ENCODE measurements at places on chromosomes 3 and 15. TPM values are rescaled to one million over a fixed set of nuclear protein-coding genes. Genes with fewer than 3 reads are reported as not detected.
A peak's percentile ranks its signal among the peaks of the same experiment; 100 is the strongest.

Gene KLF15
- 19.3 TPM for total RNA-seq

Gene CCNB2
- 99.2 TPM for total RNA-seq

Gene DCLK3
- 0.07 TPM for total RNA-seq

Gene NPTN
- 51.0 TPM for total RNA-seq

Gene RAB6B
- total RNA-seq, result 15.5 TPM

Gene CERS3
- 0.26 TPM for total RNA-seq

Gene ERC2
- 12.2 TPM for total RNA-seq

Gene MNS1
- 9.6 TPM for total RNA-seq

Gene COL6A6
- not detected for total RNA-seq

GRCh38 chr15:72285402-72285801 is 13.0 kb upstream of the PARP6 start:
- H3K4me3 ChIP-seq, result no peak overlapping the region
- H3K36me3 ChIP-seq, result no peaks in the 10 kb centered on the region
- no peak overlapping the region for H3K27ac ChIP-seq
- no peak for DNase-seq
- H3K4me1 ChIP-seq, result no peaks in the 10 kb centered on the region
- H3K27me3 ChIP-seq, result no peaks in the 10 kb centered on the region

- no peak for DNase-seq
- H3K36me3 ChIP-seq, result no peaks in the 10 kb centered on the region
- peaks cover 11% of the 10 kb centered on the region for H3K4me1 ChIP-seq
- no peak overlapping the region for H3K27ac ChIP-seq
Observed at GRCh38 chr15:31435912-31436628, 109.4 kb downstream of the KLF13 start.

DNA sequence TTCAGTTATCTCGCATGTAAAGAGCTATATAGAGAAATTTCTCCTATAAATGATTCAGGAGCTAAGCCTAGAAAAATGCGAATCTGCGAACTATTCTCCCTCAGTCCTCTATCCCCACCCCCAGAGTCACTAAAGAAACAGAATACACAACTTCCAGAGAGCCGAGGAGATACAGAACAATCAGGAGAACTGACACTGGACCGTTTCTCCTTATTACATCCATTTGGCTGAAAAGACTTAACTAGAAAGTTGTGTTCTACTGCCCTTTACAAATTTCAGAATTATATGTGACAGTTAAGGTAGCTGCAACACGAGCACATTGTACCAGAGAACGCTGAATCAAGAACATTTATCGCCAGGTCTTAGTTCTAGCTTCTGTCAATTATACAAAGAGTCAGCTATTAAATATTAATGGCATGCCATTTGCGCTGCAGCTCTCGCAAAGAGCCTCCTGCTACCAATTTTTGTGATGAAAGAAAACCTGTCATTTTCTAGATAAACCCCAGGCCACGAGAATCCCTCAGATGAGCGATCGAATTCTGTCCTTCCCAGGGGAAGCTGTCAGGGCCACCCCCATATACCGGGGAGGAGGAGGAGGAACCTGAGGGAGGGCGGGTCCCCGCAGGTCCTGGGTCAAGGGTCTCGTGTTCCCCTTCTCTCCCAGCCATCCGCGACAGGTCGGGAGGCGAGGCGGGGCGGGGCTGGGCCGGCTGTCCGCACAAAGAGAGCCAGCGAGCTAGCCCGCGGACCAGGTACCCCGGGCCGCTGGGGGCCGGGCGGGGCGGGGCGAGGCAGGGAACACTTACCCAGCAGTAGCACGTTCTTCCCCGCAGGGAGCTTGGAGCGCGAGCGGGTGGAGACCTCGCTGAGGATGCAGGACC is 878 bp downstream of the DYNC1LI1 start:
- DNase-seq, result peak; percentile 50
- peak overlapping the region; percentile 90 for H3K27ac ChIP-seq
- H3K4me3 ChIP-seq, result peak overlapping the region; percentile 95
- H3K36me3 ChIP-seq, result peaks cover 3% of the 10 kb centered on the region

DNA sequence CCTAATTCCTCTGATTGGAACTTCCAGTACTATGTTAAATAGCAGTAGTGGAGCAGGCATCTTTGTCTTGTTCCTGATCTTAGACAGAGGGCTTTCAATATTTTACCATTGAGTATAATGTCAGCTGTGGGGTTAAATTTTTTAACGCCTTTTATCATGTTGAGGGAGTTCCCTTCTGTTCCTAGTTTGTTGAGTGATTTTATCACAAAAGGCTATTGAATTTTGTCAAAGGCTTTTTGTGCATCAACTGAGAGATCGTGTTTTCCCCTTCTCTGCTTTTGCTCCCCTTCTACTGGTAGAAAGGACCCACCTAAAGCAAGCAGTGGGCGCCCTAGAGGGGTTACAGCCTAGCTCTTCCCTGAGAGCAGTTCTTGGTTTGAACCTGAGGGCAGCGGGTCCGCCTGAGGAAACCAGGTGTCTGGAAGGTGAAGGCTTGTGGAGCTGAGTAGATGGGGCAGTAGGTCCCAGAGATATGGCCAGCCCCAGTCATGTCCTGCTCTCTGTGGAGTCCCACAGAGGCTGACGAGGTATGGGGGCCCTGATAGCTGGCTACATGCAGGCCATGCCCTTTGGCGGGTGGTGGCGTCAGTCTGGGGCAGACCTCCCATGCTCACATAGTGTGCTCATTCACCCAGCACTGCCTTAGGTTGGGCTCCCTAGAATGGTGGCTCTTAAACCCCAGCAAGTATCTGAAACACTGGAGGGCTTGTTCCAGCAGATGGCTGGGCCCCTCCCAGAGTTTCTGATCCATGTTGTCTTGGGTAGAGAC is 11.3 kb downstream of the HDAC11 start:
- H3K27me3 ChIP-seq, result no peaks in the 10 kb centered on the region
- H3K36me3 ChIP-seq, result peaks cover 4% of the 10 kb centered on the region
- H3K4me3 ChIP-seq, result no peak overlapping the region
- no peak overlapping the region for H3K27ac ChIP-seq

GRCh38 chr3:185528532-185528931 is 23.9 kb downstream of the LIPH start:
- H3K27me3 ChIP-seq, result peaks cover 19% of the 10 kb centered on the region
- DNase-seq, result no peak
- H3K36me3 ChIP-seq, result no peaks in the 10 kb centered on the region
- H3K27ac ChIP-seq, result no peak overlapping the region

GRCh38 chr3:178551916-178552321 is 15.7 kb downstream of the KCNMB2 start:
- DNase-seq, result no peak
- no peak overlapping the region for H3K27ac ChIP-seq
- H3K27me3 ChIP-seq, result no peaks in the 10 kb centered on the region
- no peaks in the 10 kb centered on the region for H3K36me3 ChIP-seq
- no peak overlapping the region for H3K4me3 ChIP-seq

DNA sequence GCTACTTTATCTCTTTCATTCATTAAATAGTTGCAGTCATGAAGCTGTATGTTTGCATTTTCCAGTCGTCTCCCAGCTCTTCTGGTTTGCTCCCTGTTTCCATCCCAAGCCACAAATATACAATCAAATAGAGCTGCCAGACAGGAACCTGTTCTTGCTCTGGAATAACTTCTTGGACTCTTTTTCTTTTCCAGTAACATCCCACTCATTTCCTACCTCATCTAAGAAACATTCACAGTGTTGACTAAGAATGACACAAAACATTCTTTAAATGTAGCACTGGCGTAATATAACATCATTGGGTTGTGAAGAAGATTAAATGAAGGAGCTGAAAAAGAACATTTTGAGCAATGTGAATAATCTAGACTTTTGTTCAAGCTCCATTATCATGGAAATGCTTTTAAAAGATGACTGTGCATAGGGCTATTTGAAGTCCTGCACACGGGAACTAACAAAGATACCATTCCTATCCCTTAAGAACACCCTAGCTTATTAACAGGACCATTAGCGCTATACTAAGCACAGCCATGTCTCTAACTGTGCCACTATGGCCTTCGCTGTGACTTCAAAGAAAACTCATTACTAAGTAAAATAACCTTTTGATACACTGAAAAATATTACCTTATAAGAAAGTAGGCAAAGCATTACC is 574.0 kb downstream of the NAALADL2 start:
- no peaks in the 10 kb centered on the region for H3K36me3 ChIP-seq
- H3K27me3 ChIP-seq, result no peaks in the 10 kb centered on the region
- peaks cover 23% of the 10 kb centered on the region for H3K4me1 ChIP-seq
- no peak overlapping the region for H3K27ac ChIP-seq

DNA sequence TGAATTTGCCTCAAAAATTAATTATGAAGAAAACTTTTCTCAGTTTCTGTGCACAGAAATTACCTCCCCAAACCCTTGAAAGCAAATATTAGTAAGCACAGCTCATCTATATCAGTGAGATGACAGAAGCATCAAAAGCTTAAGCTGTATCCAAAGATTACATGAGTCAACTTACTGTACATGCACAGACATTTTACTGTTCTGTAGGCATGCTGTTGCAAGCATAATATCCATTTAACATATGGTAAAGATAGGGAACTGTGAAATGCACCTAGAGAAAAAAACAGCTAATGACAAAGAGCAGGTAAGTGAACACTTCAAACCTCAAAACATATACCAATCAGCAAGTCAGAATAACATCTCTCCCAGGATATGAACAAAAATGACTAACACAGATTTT is 20.9 kb downstream of the SHOX2 start:
- peaks cover 86% of the 10 kb centered on the region for H3K27me3 ChIP-seq
- H3K27ac ChIP-seq, result no peak overlapping the region
- H3K36me3 ChIP-seq, result no peaks in the 10 kb centered on the region
- DNase-seq, result no peak
- no peaks in the 10 kb centered on the region for H3K4me1 ChIP-seq

DNA sequence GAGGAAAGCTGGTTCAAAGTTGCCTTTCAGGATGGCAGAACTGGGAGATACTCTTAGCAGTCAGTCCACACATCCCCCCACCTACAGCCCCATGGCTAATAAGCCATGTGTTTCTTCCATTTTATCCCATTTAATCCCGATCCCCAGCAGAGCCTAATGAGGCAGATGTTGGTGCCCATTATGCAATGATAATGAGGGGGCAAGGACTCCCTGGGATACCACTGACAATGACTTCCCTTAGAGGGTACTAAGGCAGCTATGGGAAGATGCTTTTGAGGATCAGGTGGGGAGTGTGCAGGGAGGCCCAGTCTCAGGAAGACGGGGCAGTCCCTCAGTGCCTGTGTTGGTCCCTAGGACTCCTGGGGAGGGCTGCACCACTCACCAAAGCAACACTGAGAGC is 43.8 kb upstream of the TBC1D21 start:
- H3K27ac ChIP-seq, result no peak overlapping the region
- no peak for DNase-seq
- H3K27me3 ChIP-seq, result peaks cover 69% of the 10 kb centered on the region
- H3K4me1 ChIP-seq, result no peaks in the 10 kb centered on the region

- H3K4me1 ChIP-seq, result peaks cover 5% of the 10 kb centered on the region
- DNase-seq, result no peak
- no peaks in the 10 kb centered on the region for H3K36me3 ChIP-seq
- H3K4me3 ChIP-seq, result no peak overlapping the region
- no peaks in the 10 kb centered on the region for H3K27me3 ChIP-seq
Observed at GRCh38 chr15:49827311-49827710, 206.5 kb downstream of the DTWD1 start.

- peak overlapping the region; percentile 59 for H3K27ac ChIP-seq
- no peaks in the 10 kb centered on the region for H3K27me3 ChIP-seq
- no peak overlapping the region for H3K4me3 ChIP-seq
- peaks cover 45% of the 10 kb centered on the region for H3K36me3 ChIP-seq
- peaks cover 17% of the 10 kb centered on the region for H3K4me1 ChIP-seq
Observed at GRCh38 chr3:62007036-62007435, 366.3 kb downstream of the FEZF2 start.

DNA sequence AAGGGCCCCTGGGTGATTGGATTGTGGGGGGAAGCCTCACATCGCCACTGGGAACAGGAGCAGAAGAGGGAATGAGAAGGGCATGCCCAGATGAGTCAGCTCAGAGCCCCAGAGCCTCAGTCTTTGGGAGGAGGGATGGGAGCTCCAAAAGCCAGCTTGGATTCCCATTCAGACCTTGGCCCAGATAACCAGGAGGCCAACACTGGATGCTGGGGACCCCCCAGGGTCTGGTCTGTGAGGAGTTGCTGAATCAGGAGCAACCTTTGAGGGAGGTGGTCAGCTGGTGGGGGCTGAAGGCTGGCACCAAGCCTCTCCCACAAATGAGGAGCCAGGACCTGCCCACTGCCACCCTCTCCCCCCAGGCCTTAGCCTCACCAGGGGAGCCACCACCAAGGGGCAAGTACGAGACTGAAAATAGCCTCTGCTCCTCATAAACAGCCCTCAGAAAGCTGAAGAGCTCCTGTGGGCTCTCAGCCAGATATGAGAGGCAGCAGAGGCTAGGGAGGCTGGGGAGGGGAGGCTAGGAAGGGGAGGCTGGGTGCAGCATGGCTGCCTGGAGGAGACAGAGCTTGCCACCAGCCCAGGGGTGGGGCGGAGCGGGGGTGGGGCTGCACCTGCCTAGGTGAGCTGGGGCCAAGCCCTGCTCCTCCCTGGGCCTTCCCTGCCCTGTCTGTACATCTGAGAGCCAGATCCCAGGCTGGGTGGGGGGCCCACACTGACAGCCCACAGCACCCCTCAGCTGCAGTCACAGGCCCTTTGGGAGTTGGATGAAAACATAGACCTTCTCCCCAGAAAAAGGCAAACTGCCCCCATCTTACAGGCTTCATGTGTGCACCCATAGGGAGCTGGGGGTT is 99.8 kb downstream of the SEC22A start:
- H3K36me3 ChIP-seq, result no peaks in the 10 kb centered on the region
- H3K27me3 ChIP-seq, result no peaks in the 10 kb centered on the region
- H3K4me3 ChIP-seq, result no peak overlapping the region
- H3K27ac ChIP-seq, result no peak overlapping the region

- no peak overlapping the region for H3K4me3 ChIP-seq
- no peak for DNase-seq
- no peaks in the 10 kb centered on the region for H3K27me3 ChIP-seq
- H3K27ac ChIP-seq, result no peak overlapping the region
- no peaks in the 10 kb centered on the region for H3K4me1 ChIP-seq
Observed at GRCh38 chr3:152076148-152076547, 192.6 kb upstream of the MBNL1 start.

GRCh38 chr3:193996641-193997089 is 139.3 kb upstream of the HES1 start:
- no peak overlapping the region for H3K4me3 ChIP-seq
- H3K27me3 ChIP-seq, result peaks cover 37% of the 10 kb centered on the region
- no peak for DNase-seq
- peaks cover 34% of the 10 kb centered on the region for H3K4me1 ChIP-seq
- no peak overlapping the region for H3K27ac ChIP-seq
- no peaks in the 10 kb centered on the region for H3K36me3 ChIP-seq

- no peak for DNase-seq
- H3K4me1 ChIP-seq, result peaks cover 12% of the 10 kb centered on the region
- H3K36me3 ChIP-seq, result no peaks in the 10 kb centered on the region
Observed at GRCh38 chr3:58006661-58007060, 1.6 kb upstream of the FLNB start.

DNA sequence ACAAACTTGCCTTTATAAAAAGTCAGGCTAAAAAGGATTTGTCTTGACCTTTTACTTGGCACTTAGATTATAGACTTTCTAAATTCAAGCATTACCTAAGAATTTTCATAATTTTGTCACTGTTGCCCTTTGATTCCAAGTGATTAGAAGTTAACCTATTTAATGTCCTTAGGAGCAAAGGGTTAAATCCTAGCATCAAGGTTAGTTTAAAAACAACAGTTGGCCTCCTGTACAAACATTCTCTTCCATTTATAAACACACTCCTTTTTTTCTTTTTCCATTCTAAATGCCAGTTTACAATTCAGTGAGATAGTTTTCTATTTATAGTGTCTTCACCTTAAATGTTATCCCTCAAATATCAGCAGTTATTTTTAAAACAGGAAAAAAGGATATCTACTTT is 18.4 kb upstream of the SPPL2A start:
- H3K27me3 ChIP-seq, result peaks cover 17% of the 10 kb centered on the region
- H3K27ac ChIP-seq, result no peak overlapping the region
- H3K4me1 ChIP-seq, result no peaks in the 10 kb centered on the region
- DNase-seq, result no peak

Data from neural crest cell (in vitro differentiated cells).